ENCODE measurements at places on chromosomes 12 and 14. TPM values are rescaled to one million over a fixed set of nuclear protein-coding genes. Genes with fewer than 3 reads are reported as not detected.

IQSEC3 gene
- not detected for polyA plus RNA-seq

SYCP3 gene
- polyA plus RNA-seq: not detected

IFNG-AS1 gene
- 1.7 TPM for polyA plus RNA-seq

SLC16A7 gene
- polyA plus RNA-seq: 16.1 TPM

GRCh38 chr14:58096731-58097130, 55.3 kb downstream of the ARMH4 start:
- H3K36me3 ChIP-seq: no peaks in the 10 kb centered on the region
- H3K27ac ChIP-seq: no peak overlapping the region

DNA sequence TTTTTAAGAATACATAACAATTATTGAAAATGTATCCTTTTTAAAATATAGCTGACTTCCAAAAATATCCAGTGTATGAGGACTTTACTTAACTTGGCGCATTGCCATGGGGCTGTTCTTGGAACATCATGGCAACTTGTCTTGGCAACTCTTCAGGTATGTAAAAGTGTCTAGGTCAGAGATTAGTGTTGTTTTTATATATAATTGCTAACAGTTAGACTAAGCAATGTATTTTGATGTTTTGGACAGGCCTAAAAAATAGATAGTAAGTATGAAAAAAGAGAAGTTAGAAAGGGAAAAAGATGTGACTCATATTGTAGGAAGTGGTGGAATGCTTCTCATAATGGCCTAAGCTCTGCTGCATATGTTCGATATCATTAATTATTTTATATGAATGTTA, 70.9 kb downstream of the MON2 start:
- H3K27me3 ChIP-seq: no peaks in the 10 kb centered on the region
- no peaks in the 10 kb centered on the region for H3K4me1 ChIP-seq
- no peak overlapping the region for H3K27ac ChIP-seq
- no peak overlapping the region for H3K4me3 ChIP-seq
- no peak for DNase-seq
- peaks cover 24% of the 10 kb centered on the region for H3K36me3 ChIP-seq

DNA sequence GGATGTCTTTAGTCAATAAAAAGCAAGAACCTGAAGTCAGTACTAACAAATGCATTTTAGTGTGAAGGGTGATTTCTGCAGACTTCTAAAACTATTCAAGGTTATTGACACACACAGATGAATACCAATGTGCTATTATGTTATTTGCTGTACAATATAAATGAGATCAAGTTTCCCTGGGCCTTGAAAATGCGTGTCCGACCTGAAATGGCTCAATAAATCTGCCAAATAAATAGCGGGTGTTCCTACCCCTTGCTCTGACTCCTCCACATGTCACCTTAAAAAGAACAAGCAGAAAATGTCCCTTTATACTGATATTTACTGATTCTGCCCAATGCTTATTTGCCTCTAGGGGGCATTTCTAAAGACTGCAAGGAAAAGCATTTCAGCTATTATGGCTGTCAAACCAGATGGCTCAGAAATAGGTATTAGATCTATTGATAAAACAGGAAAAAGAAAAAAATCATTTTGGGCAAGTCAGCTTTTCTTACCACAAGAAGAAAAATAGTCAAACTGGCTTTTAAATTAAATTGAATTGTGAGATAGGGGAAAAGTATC, 367.3 kb upstream of the KITLG start:
- peaks cover 3% of the 10 kb centered on the region for H3K27me3 ChIP-seq
- H3K4me1 ChIP-seq: no peaks in the 10 kb centered on the region
- H3K36me3 ChIP-seq: no peaks in the 10 kb centered on the region
- DNase-seq: no peak
- no peak overlapping the region for H3K27ac ChIP-seq

- H3K36me3 ChIP-seq: peaks cover 4% of the 10 kb centered on the region
- no peak for DNase-seq
- no peak overlapping the region for H3K4me3 ChIP-seq
- H3K27me3 ChIP-seq: peaks cover 8% of the 10 kb centered on the region
- H3K27ac ChIP-seq: no peak overlapping the region
Observed at GRCh38 chr14:61140271-61140670, 140.9 kb downstream of the TMEM30B start.

DNA sequence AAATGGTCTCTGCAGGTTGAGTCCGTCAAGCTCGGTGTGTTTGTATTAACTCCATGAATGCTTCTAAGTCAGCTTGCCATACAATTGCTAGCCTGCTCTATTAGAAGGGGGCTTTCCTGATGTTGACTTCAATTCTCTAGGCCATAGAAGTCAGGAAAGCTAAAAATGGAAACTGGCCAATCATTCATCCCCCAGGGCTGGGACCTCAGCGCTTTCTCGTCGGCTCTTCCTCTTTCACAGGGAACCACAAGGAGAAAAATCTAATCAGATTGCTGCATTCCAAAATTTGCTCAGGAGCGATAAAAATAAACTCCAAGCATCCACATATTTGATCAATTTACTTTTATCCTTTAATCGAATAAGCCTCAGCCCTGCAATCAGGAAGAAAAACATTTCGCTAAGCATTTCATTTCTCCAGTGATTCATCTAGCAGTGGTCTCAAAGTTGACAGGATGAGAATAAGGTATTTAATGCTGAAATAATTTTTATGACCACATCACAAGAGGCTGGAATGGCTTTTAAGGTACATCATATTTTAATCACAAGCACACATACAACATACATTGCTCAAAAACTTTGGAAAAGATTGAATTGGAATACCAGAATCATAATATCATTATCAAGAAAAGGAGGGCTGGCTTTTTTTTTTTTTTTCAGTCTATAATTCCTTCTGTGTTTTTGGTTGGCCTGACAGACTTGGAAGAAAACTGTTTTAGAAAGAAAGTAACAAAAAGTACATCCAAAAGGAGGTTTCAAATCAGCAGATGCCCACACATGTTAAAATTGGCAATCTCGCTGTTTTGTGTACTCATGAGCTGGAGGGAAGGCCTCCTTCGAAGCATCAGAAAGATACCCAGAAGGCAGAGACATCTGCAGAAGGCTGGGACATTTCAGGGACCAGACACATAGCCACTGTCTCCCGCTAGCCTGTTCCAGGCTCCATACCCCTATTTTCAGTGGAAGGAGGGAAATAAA, 316.3 kb downstream of the NUAK1 start:
- no peaks in the 10 kb centered on the region for H3K4me1 ChIP-seq
- no peak for DNase-seq
- H3K36me3 ChIP-seq: no peaks in the 10 kb centered on the region
- peaks cover 11% of the 10 kb centered on the region for H3K27me3 ChIP-seq
- H3K4me3 ChIP-seq: no peak overlapping the region

DNA sequence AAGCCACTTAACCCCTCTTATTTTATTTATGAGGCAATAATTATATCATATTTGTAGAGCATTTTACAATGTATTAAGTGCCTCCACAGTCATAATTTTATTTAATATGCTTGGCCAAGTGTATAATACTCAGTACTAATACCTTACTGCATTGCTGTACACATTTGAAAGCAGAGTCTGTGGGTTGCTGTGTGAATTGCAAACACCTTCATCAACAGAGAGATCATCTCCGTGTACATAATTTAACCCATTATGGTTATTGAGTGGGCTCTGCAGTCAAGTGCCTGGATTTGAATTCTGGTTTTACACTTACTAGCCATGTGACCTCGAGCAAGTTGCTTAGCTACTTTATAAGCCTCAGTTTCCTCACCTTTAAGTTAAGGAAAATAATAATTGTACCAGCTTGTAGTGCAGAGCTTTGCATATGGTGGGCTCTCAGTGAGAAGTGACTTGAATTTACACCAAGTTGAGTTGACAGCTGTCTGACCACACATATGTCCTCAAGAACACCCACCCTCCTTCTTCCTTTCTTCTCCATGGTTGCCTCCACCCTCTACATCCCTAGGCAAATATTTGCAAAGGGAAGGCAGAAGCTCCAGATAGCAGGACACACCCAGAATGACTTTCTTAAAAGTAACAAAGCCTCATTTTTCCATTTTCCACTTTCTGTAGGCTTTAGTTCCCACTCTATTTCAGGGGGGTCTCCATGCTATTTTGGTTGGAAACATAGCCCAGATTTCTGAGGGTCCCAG, 12.3 kb downstream of the CRACR2A start:
- no peak for DNase-seq
- H3K27ac ChIP-seq: no peak overlapping the region
- peaks cover 3% of the 10 kb centered on the region for H3K27me3 ChIP-seq
- H3K36me3 ChIP-seq: peaks cover 12% of the 10 kb centered on the region

GRCh38 chr14:104794631-104794992, 936 bp downstream of the AKT1 start:
- DNase-seq: no peak
- H3K4me3 ChIP-seq: peak overlapping the region; percentile 86
- peaks cover 40% of the 10 kb centered on the region for H3K4me1 ChIP-seq
- peaks cover 2% of the 10 kb centered on the region for H3K27me3 ChIP-seq
- H3K36me3 ChIP-seq: no peaks in the 10 kb centered on the region

GRCh38 chr14:62420847-62421246, 624.4 kb downstream of the KCNH5 start:
- H3K4me3 ChIP-seq: no peak overlapping the region
- H3K4me1 ChIP-seq: no peaks in the 10 kb centered on the region
- H3K36me3 ChIP-seq: no peaks in the 10 kb centered on the region
- DNase-seq: no peak
- no peak overlapping the region for H3K27ac ChIP-seq
- H3K27me3 ChIP-seq: peaks cover 2% of the 10 kb centered on the region
